ENCODE measurements at places on chromosomes 12 and 14. TPM values are rescaled to one million over a fixed set of nuclear protein-coding genes. Genes with fewer than 3 reads are reported as not detected.

The B4GALNT3 gene
- polyA plus RNA-seq: 0.26 TPM

The FAM90A1 gene
- not detected for polyA plus RNA-seq

The CCDC196 gene
- not detected for polyA plus RNA-seq

The MYH6 gene
- not detected for polyA plus RNA-seq

The APOLD1 gene
- 0.44 TPM for polyA plus RNA-seq

- no peak for DNase-seq
Measured at GRCh38 chr14:56073799-56074198, 44.4 kb upstream of the PELI2 start.

- DNase-seq: no peak
Measured at GRCh38 chr12:75672200-75672599, 160.8 kb upstream of the KRR1 start.

- DNase-seq: no peak
Measured at GRCh38 chr14:38199076-38199475, 8.6 kb upstream of the SSTR1 start.

- DNase-seq: no peak
Measured at GRCh38 chr12:57780284-57780897, 2.2 kb upstream of the TSFM start.

DNA sequence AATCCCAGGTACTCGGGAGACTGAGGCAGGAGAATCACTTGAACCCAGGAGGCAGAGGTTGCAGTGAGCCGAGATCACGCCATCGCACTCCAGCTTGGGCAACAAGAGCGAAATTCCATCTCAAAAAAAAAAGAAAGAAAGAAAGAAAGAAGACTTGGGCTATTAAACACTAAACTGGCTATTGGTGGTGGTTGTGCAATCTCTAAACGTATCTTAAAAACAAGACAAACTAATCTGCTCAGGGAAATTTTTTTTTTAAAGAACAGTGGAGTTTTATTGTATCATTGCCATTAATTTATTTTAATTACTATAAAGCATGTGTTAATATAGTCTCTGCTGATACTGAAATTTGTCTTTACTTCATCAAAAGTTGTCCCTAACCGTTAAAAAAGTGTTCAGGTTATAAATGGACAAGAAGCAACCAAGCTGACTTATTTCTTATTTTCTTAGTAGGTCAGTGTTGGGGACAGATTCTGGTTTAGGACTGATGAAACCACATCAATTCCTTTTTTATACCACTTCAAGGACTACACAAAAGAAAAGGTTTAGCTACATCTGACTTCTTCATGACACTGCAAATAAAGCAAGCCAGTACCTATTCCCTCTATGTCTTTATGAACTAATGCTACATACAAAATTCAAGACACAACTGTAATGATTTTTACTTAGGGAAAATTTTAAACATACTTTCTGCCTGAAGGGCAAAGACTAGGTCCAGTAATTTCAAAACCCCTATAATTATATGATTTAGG is 68.7 kb upstream of the KRAS start:
- DNase-seq: no peak

- peak; percentile 29 for DNase-seq
Measured at GRCh38 chr12:50325890-50326391, 42.6 kb upstream of the LIMA1 start.

- no peak for DNase-seq
Measured at GRCh38 chr12:108327621-108328344, 11.3 kb downstream of the CMKLR1 start.

- no peak for DNase-seq
Measured at GRCh38 chr12:100329800-100330199, 27.1 kb upstream of the SLC17A8 start.

DNA sequence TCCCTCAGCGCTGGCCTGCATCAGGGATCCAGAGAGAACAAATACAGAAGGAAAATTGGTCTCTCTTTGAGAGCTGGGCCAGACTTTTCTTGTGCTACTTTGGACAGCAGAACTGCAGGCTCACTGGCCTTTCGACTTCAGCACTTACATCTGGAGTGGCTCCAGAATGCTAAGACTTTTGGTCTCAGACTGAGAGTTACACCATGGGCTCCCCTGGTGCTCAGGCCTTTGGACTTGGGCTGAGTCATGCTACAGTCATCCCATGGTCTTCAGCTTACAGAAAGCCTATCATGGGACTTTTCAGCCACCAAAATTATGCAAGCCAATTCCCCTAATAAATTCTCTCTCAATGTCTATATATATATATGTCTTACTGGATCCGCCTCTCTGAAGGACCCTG is 9.0 kb upstream of the CD163 start:
- DNase-seq: peak; percentile 67

DNA sequence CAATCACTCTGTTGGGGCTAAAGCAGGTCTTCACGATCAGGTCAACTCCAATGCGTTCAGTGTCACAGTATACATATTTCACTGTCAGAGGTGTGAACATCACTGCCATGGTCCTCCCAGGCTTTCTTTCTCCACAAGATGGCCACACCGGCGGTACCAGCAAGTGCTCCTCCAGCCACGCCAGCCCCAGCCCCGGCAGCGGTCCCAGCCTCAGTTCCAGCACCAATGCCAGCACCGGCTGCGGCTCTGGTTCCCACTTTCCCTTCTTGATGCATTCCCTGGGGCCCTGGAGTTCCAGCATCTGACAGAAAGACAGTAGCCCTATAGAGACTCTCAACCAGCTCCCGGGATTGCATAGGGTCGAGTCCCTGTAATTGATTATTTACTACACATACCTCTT is 10.9 kb upstream of the KCNA5 start:
- no peak for DNase-seq

DNA sequence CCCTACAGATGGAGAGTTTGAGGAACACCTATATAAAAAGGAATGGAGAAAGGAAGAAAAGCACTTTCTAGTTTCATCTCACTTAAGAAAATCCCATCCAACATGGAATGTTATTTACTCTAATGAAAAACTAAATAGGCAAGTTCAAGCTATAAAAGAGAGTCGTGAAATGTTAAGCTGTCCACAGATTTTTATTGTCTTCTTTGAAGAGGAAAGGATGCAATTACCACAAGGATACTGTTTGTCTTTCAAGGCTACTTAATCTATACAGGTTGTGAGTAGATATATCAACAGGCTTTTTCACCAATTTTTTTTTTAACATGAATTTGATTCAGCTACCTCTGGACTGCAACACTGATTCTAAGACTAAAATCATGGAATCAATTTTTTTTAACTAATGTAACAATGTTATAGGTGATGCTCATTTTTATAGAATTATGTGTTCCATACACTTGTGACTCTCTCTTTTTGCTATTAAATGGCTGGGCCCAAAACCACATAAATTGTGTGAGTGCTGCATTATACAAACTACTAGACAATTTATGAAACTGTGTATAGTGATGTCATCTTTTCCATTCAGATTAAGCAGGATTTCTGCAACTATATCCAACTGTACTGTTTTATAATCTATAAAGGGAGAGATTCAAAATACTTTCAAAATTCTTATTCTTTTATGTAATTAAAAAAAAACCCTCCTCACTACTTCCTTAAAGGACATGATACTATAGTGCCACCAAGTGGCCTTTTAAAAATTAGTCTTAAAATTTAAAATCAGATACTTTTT is 26.8 kb upstream of the BMAL2 start:
- DNase-seq: peak; percentile 49

DNA sequence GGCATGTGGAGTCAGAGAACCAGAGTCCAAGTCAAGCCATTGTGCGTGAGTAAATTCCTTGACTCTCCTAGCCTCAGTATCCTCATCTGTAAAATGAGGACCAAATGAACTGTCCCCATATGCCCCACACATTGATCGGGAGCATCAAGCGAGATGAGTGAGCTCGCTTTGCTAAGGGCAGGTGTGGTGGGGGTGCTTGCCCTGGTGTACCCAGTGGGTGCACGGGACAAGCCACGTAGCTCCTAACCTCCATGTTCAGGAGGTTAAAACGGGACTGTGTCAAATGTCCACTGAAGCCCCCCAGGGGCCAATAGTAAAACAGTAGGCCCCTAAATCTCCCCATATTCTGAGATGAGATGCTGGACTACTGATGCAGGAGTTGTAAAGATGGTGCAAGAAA is 60.9 kb downstream of the SERPINA3 start:
- DNase-seq: no peak

GRCh38 chr12:84738481-84738972 is 174.1 kb downstream of the SLC6A15 start:
- no peak for DNase-seq

DNA sequence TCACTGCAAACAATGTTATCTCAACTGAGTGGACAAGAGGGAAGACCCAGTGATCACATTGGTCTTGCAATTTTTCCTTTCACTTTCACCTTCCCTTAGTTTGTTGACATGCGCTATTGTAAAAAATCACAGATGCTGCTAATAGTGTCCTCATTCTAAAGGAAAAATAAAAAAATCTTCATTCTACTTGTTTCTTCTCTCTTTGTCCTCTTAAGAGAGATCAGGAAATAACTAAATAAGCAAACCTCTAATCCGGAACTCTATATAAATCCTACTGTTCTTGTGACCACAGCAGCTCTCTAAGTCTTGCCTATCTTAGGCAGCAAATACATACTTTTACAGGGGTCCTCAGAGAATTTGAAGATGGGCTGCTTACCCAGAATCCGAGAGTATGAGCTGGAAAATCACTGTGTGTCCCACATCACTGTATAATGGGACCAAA is 257.7 kb downstream of the NAV3 start:
- DNase-seq: peak; percentile 1

DNA sequence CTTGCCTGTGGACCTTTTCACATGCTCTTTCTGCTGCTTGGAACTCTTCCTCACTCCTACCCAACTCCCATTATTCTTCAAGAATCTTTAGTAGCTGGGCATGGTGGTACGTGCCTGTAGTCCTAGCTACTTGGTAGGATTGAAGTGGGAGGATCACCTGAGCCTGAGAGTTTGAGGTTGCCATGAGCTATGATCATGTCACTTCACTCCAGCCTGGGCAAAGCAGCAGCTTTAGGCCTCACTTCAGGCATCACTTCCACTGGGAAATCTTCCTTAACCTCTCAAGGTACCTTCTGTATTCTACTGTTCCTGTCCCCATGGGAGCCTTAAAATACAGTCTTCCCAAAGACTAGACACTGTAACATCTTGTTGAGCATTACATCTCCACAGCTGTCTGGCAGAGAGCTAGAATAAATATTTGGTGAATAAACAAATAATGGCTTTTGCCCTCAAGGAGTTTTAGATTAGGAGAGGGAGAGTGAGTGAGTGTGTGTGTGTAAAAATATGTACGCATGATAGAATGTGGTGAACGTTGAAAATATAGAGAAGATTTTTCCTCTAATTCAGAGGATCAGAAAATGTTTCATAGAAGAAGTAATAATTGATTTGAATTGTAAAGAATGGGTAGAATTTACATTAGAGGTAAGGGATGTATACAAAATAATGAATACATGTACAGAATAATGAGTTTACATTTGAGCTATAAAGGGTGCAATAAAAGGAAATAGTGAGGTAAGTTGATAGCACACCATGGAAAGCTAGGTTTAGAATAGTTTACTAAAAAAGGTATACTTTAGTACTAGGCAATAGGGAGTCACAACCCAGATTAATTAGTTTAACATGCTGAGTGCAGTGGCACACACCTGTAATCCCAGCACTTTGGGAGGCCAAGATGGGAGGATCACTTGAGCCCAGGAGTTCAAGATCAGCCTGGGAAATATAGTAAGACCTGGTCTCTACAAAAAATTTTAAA is 29.2 kb upstream of the BMAL2 start:
- DNase-seq: no peak

GRCh38 chr12:57104292-57104910 is 6.8 kb downstream of the STAT6 start:
- no peak for DNase-seq

GRCh38 chr12:95646781-95647190 is 95.5 kb upstream of the USP44 start:
- DNase-seq: no peak

- peak; percentile 91 for DNase-seq
Measured at GRCh38 chr12:69688471-69689427, 10.4 kb downstream of the BEST3 start.

DNA sequence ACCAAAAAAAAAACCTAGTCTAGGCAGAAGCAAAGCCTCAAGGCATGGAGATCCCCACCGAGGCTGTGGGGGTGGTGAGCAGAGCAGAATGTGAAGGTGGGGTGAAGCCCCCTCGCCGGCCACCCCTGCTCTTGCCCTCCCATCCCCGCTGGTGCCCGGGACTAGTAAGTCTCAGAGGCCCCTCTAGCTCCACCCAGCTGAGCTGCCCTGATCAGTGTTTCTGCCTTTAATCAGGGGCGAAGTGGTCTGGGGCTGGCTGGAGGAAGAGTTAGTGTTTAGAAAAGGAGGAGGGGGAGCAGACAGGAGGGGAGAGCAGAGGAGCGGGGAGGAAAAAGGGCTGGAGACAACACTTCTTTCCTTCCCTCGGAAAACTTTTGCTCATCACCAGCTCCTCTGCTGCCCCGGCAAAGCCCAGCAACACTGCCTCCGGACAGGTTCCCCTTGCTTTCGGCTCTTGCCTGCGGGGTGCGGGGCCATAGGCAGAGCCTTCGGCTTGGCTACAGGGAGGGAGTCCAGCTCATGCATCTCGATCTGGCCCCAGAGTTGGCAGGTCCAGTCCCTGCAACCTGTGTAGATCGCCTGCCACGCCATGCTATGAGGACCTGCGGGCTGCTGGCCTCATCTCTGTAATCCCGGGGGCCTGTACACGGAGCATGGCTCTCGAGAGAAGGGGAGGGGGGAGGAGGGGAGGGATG is 3.4 kb upstream of the DLK1 start:
- no peak for DNase-seq

Measured in A549 (cell line).